ENCODE measurements at places on chromosomes 12 and 14.

DNA sequence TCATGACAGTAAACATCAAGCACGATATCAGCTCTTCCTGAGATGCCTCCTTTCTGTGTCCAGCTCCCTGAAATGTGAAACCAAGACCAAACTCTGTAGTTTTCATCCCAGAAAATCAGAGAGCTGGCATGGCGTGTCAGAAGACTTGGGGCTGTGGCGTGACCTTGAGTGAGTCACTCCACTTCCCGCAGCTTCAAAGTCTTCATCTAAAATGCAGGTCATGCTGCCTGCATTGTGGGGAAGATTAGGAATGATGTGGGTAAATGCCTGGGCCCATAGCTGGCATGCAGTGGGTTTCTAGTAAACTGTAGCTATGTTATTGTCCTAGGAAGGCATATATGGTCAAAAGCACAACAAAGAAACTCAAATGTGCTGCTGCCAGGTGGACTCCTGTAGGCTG is 28.8 kb downstream of the OAS2 start:
- peak; percentile 79 for DNase-seq

GRCh38 chr14:63760014-63760413 is 32.1 kb upstream of the SGPP1 start:
- DNase-seq = no peak

GRCh38 chr14:99681832-99682148 is 2.3 kb upstream of the CYP46A1 start:
- no peak for DNase-seq

DNA sequence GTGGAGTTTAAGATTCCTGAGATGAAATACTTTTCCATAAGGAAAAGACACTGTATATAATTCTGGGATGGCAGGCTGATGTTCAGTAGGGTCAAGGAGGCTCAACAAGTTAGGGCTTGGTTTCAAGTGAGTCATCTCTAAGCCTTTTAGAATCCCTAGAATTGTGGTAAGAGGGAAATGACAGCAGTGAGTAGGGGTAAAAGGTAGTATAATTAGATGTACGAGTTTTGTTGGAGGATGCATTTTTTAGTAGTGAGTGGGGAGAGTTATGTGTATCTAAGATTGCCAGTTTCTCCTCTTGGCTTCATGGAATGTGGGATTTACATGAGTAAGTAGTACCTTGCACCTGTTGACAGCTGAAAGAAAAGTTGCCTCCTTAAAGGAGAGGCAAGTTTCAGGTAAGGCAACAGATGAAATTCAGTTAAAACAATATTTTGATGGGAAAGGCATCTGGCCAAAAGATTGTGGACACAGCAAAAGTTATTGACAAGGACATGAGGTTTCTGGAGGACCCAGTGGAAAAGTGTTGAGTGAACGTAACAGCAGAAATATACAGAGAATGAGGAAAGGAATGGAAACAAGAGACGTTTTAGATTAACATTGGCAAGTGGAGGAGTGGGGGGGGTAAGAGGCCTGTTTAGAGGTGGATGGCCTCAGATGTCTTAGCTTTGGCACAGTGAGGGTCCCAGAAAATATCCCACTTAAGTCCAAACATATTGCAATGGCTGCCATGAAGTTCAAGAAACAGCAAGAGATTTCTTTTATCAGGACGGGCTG is 21.8 kb downstream of the LMO3 start:
- DNase-seq = no peak

DNA sequence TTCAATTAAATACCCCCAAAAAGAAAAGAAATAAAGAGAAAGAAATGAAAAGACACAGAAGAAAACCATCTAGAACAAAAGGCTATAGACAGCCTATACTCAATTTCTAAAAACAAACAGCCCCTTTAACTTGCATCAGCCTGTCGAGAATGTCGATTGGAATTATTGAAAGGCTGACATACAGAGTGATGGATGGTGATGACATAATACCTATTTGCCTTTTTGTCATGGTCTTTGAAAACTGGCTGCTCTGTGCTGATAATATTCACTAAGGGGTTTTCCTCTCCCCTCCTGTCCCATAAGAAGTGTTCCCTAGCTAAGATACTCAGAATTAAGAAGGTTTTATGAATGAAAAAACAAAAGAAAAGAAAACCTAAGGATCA is 393.7 kb downstream of the SOX5 start:
- DNase-seq = no peak

DNA sequence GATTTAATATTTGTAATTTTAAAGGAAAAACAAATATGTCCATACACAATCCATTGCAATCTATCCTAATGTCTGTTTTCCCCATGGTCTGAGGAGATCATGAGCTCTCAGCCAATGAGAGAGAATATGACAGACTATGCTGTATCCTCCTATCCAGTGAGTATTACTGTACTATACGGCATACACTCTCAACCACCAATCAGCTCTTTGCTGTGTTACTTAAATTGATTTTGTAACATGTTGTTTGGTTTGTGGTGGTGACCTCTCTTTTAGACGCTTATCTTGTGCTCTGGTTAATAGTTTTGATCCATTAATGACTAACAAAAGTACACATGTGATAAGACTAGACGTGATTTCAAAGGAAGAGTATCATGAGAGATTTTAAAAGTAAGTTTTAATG is 231.5 kb upstream of the FOXN3 start:
- no peak for DNase-seq

- no peak for DNase-seq
Measured at GRCh38 chr12:47361389-47362021, 281.7 kb upstream of the AMIGO2 start.

DNA sequence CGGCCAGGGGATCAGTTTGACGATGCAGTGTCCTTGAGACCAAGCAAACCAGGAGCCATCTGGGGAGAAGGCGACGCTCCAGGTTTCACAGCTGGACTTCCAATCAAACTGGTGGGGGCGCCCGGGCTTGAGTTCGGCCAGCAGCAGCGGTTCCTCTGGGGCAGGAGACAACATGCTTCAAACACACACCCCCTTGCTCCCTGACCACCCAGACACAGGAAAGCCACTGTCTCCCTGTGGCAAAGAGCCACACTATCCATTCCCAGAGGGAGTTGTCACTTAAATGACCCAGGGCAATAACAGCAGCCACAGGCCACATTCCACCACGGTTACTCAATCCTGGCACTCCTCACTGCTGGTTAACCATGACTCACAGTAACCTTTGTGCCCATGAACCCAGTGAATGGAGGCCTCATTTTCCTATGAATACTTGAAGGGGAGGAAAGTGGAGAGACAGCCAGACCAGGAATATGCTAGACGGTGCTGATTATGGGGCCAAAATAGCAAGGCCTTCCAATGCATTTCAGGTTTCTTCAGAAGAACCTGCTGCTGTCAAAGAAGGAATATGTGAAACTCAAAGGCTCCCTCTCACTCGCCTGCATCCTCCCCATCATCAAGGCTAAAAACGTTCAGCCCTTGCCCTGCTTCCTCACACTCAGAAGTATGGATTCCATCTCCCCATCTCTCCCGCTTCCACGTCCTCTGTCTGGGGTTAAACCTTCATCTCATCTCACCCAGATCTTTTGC is 8.5 kb downstream of the WSB2 start:
- DNase-seq = peak; percentile 93

GRCh38 chr12:80692114-80692513 is 15.3 kb upstream of the MYF6 start:
- DNase-seq = no peak

GRCh38 chr12:94636462-94637085 is 13.8 kb downstream of the TMCC3 start:
- no peak for DNase-seq

- no peak for DNase-seq
Measured at GRCh38 chr12:66170606-66171005, 810 bp upstream of the TMBIM4 start.

DNA sequence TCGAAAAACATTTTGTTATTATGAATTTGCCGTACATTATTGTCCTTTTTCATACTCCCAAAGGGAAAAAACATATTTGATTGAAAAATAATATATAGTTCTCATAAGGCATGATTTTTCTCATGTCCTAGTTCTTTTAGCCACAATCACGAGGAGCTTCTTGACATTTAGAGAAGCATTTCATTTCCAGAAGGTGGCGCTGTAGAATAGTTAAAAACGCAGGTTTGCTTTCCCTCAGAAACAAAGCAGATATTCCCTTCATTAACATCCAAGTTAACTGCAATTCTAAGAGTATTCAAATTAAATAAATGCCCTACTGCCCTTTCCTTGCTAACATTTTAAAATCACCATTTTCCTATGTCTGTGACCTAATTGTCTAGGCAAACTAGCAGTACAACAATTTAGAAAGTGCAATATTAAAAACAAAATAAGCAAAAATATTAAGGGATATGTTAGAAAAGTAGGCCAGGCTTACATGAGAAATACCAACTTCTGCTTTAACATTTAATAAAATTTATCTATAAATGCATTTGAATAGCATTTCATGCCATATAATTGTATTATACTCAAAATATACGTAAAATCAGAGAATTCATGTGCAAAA is 10.9 kb upstream of the PIK3C2G start:
- DNase-seq = peak; percentile 76

GRCh38 chr14:105554523-105554922 is 28.1 kb downstream of the TMEM121 start:
- no peak for DNase-seq

- DNase-seq = no peak
Measured at GRCh38 chr14:92582706-92583452, 69.3 kb downstream of the RIN3 start.

DNA sequence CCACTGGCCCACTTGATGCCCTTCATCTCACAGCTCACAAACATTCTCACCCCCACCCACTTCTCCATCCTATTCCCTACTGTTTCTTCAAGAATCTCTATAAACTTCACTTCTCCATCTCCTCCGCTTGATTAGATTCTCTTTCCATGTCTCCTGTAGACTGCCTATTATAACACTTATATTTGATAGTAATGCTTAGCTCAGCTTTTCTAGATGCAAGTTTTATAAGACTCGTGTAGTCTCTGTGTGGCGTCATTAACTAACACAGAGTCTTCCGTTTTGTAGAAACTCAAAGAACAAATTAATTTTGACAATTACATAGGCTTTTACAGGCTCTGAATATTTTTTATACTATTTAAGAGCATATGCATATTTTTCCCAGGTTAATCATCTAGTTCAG is 25.7 kb downstream of the KCNC2 start:
- no peak for DNase-seq

DNA sequence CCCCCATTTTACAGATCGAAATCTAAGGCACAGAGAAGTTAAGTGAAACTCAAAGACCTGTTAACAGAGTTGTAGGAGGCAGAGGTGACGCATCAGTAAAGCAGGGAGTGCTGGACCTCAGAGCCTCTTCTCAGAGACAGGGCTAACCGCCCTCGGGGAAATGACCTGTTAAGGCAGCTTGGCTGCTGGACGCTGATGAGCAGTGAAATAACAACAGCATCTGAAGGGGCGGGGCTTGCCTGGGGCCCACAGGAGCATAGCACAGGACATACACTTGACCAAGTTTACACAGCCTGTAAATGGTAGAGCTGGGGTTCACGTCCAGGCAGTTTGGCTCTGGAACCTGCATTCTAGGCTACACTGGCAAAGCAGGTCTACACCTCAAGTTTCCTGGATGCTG is 39.3 kb downstream of the LRTM2 start:
- DNase-seq = no peak

GRCh38 chr12:2959505-2960389 is 550 bp downstream of the TEAD4 start:
- DNase-seq = no peak

GRCh38 chr12:64655141-64655540 is 44.8 kb downstream of the RASSF3 start:
- no peak for DNase-seq

DNA sequence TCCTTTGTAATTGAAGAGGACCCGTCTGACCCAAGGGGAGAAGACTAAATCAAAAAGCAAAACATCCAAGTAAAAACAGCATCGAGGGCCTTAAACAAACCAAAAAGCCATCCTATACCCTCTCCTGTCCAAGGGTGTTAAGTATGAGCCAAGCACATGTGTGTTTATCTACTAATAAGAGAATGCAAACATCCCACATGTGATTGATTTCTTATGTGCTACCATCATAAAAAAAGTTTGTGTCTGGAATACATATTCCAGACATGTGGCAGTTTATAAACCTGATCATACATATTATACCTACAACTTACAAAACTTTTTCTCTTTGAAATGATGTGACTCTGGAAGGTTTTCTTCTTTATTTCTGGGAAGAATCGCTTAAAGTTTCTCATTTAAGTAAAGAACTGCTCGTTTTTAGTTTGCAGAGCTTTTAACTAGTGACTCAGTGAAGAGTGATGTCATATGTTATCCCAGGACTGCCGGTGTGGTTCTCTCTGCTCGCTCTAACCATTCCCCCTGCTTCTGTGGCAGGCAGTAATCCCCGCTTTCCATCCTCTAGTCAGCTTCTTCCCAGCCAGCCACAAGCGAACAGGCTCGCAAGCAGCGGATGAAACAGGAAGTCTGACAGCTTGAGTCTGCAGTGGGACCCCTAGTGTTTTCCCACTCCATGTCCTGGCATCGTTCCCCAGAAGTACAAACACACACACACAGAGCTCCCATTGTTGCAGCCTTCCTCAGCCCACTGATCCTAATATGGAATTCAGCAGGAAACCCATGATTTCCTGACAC is 431 bp upstream of the RHOJ start:
- peak; percentile 97 for DNase-seq

DNA sequence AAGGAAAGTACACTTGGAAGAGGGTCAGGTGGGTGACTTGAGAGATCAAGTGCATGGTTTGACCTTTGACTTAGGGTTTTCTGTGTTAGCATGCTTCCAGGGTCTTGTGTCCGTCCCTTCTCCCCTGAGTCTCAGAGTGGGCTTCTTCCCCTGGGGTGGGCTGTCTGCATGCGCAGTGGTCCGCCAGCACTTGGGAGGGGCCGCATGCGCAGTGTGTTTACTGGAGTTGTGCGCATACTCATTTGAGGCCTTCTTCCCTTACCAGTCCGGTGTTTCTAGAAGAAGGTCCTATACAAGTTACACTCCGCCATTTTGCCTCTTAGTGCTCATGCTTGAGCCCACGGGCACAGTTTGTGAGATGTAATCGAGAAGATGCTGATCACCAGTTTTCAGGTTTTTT is 58.5 kb downstream of the RIN3 start:
- DNase-seq = no peak

- peak; percentile 63 for DNase-seq
Measured at GRCh38 chr12:28710882-28711281, 438.2 kb upstream of the FAR2 start.

GRCh38 chr12:120835657-120836056 is 68.5 kb downstream of the SPPL3 start:
- DNase-seq = no peak

DNA sequence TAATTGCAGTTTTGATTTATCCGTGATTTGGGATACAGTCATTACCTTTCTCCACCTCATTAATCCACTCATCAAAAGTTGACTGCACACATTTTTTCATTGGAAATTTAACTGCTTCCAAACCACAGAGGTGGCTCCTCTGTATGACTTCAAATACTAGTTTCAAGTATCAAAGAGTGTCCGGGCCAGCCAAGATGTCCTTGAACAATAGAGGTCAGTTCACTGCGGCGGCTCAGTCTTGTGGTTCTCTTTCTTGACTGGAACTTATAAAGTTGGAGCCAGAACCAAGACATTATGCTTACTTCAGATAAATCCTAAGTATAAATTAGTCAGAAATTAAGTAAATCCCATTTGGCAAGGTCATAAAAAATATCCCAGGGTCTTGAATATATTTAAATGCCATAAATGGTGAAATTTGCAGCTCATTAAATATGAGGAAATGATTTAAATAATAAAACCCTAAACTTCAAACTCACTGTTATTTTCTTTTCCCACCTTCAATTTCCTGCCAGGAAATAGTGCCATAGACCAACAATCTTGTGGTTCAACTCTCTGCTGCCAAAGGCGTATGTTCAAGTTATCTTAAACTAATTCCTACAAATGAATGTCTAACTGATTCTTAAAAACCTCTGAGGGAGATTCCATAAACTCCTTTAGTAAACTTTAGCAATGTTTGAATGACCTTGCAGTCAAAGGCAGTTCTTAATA is 360.8 kb downstream of the AEBP2 start:
- DNase-seq = peak; percentile 92

GRCh38 chr12:402029-402389 is 565 bp downstream of the CCDC77 start:
- DNase-seq = no peak
